ENCODE measurements at places on chromosomes 1 and 21.

DNA sequence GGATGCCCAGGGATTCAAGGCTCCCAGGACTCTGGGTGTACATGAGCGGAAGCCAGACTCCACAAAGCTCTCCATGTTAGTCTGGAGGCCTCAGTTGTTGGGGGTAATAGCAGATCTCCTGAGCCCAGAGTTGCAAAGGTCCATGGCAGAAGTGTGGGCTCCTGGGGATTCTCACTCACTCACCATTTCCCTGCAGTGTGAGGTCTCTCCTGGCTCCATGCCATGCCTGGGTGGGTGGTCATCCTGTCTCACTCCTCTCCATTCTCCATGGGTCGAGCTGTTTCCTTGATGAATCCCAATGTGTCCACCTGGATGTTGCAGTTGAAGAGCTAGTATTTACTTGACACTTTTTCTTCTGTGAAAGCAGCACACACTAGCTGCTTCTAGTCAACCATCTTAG is 156.8 kb upstream of the LRRC7 start:
- no peak for DNase-seq

- no peak for DNase-seq
Observed at GRCh38 chr1:224543453-224543852, 72.7 kb upstream of the CNIH3 start.

DNA sequence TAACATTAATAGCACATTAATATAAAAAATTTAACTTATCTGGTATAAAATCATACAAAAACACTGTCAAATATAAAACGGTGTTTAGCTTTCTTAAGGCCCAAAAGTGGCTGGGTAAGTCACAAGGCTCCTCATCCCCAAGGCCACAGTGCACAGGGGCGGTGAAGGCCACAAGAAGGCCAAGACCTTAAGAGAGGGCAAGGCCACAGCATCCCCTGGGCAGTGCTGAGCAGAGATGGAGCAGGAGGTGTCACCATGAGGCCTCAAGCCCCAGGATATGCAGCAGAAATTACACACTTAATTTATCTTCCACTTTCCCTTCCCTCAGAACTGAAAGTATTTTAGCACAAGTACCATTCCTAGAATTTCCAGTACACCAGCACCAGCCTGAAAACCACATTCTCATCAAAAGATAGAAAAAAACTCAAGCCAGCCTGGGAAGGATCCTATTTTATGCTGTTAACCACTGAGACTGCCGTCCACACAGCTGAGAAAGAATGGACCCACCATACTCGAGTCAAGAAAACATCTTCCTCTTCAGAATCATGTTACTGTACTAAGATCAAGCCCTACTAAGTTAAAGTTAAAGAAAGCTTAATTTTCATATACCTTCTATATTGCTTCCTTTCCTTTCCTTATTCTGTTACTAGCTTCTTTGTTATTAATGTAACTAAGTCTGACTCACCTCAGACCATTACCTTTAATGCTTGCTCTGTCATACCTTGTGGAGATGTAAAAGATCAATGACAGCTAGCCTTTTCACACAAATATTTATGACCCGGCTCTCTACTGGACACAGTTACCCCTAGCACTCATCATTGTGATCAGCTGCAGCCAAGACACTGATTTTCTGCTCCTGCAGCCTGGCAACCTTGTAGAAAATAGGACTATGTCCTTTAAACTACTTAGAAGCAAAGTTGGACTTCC is 26.4 kb upstream of the FMO1 start:
- DNase-seq, result no peak

DNA sequence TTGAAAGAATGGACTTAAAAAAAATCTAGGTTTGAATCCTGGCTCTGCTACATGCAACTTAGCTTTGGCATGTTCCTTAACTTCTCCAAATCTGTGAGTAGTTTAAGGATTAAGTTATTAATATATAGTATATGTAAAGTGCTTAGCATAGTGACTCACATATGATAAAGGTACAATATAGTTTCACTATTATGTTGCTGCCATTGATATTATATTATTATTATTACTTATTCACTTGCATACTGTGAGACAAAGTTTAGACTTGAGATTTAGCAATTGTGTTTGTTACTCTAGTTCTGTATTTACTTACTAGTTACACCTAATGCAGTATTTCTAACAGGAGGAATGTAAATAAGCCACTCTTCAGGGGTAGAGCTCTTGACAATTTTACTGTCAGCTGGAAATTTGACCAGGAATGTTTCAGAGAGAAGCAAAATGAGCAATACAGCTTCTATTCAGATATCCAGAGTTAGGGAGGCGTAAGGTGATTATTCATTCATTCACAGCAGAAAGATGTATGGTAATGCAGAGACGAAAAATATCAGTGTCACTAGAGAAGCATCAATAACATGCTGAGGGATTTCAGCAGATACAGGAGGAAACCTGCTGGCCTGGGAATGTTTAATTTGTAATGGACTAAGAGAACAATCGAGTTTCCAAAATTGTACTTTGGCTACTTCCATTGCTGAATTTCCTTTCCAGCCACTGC is 25.5 kb downstream of the RGS7 start:
- DNase-seq, result no peak

DNA sequence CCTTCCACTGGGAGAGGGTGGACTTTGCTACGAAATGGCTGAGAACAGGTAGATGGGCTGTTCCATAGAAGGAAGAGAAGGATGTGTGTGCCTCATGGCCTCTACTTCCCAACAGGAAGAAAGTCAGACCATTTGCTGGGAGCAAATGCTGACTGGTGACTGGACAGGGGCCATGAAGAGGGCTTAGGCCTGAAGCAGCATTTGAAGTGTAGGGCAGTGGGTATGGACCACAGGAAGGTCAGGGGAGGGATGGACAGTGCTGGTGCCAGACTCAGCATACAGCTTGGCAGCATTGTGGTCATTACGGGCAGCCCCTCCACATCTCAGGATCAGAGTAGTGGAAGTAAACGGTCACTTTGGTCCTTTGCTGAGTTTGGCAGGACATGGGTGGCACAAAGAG is 275.7 kb downstream of the MATN1 start:
- DNase-seq, result no peak

GRCh38 chr1:247165674-247166073 is 6.1 kb downstream of the ZNF124 start:
- DNase-seq, result no peak

- DNase-seq, result peak; percentile 92
Observed at GRCh38 chr1:74197657-74198552, at the start of the genes FPGT and LRRIQ3. FPGT (plus strand) TSS chr1:74198242; CDS start chr1:74198279, 37 bp downstream. LRRIQ3 (minus strand) TSS chr1:74198176; CDS start chr1:74183684, 14,492 bp downstream.

- no peak for DNase-seq
Observed at GRCh38 chr1:191495040-191495439, 663.2 kb upstream of the RGS18 start.

GRCh38 chr1:153371231-153371630 is 4.2 kb downstream of the S100A12 start:
- no peak for DNase-seq

DNA sequence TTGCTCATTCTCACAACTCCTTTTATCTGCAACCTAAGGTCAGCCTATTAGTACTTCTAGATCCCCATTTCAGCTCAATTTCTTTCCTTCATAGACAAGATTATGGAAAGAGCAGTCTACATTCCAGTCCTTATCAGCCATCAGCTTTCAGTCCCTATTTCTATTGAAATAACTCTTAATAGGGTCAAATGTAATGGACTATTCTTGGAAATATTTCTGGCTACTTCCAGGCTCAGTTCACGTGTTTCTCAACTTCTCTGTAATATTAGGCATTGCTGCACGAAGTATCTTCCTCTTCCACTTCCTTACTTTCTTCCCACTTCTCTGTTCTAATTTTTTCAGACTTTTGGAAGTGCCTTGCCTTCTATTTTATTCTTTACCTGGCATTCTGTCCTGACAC is 232.9 kb upstream of the USP25 start:
- DNase-seq, result no peak

Measured in stimulated activated CD4-positive, alpha-beta T cell treated with anti-CD3 and anti-CD28 coated beads, Interleukin-15, amount 100 ng/mL, for 1 hour (primary cell).